ENCODE measurements at places on chromosomes 1 and 21.

GRCh38 chr1:244350027-244350426, 101.7 kb downstream of the ADSS2 start:
- DNase-seq, result no peak

- DNase-seq, result no peak
Measured at GRCh38 chr1:21510885-21511578, 1.8 kb downstream of the ALPL start.

- DNase-seq, result no peak
Measured at GRCh38 chr1:181369416-181369815, 113.9 kb upstream of the CACNA1E start.

- DNase-seq, result no peak
Measured at GRCh38 chr1:230896779-230897178, 28.5 kb upstream of the C1orf198 start.

DNA sequence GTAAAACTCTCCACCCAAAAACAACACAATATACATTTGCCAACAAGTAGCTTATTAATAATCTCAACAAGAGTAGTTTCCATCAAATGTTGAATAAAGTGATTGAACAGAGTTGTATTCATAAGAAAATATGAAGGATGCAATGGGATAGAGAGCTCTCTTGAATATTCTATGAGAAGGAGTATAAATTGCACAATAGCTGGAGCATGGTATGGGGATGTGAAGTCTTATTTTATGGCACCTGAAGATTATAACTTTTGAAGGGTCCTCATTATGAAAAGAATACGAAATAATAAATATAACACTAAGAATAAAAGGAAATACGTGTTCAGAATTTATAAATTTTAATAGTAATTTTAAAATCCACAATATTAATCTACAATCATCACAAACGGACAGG, 1415.1 kb downstream of the KCNT2 start:
- no peak for DNase-seq

- no peak for DNase-seq
Measured at GRCh38 chr1:2941907-2942306, 79.4 kb upstream of the ACTRT2 start.

DNA sequence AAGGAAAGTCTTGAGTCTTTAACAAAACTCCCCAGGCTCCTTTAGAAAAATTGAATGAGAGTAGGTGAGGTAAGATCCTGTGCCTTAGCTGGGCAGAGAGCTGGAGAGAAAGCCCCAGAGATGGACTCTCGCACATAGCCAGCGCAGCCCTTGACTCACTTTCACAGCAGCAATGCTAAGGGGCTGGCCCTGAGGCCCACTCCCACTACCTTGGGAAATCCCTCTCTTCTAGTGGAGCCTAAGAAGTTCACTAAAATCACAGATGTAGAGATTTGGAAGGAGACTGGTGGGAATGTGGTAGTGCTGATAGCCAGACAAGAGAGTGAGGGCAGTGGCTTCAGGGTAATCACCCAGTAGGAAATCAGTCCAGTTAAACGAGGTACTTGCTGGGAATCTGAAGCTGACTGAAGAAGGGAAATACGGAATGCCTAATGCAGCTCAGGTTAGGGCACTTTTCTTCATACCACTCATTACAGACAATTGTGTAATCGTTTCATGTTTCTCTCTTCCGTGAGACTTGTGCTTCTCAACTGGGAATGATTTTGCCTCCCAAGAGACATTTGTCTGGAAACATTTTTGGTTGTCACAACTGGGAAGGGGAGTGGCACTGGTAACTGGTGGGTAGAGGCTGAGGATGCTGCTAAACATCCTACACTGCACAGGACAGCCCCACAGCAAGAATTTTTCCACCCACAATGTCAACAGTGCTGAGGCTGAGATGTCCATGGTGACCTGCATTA, 42.4 kb upstream of the LRRC8C start:
- no peak for DNase-seq

DNA sequence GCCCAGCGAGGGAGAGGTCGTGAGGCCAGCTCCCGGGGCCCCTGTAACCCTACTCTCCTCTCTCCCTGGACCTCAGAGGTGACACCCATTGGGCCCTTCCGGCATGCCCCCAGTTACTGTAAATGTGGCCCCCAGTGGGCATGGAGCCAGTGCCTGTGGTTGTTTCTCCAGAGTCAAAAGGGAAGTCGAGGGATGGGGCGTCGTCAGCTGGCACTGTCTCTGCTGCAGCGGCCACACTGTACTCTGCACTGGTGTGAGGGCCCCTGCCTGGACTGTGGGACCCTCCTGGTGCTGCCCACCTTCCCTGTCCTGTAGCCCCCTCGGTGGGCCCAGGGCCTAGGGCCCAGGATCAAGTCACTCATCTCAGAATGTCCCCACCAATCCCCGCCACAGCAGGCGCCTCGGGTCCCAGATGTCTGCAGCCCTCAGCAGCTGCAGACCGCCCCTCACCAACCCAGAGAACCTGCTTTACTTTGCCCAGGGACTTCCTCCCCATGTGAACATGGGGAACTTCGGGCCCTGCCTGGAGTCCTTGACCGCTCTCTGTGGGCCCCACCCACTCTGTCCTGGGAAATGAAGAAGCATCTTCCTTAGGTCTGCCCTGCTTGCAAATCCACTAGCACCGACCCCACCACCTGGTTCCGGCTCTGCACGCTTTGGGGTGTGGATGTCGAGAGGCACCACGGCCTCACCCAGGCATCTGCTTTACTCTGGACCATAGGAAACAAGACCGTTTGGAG, 23.7 kb upstream of the TNFRSF1B start:
- no peak for DNase-seq
